ENCODE measurements at places on chromosomes 4 and X.

DNA sequence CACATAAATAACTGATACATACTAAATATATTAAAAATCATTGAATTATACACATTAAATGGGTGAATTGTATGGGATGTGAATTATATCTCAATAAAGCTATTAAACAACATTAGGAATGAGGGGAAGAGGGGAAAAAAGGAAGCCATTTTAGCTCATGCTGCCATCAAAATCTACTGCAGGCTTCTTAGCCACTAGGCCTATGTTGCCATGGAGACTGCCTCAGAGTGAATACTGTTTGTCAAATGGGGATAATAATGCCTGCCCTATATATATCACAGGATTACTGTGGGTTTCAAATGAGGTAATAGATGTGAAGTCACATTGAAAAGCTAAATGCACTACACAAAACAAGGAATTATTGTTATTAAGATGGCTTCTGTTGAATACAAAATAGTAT, 21.2 kb downstream of the TMEM255A start:
- DNase-seq: no peak

GRCh38 chr4:43855283-43855682, 593.3 kb downstream of the KCTD8 start:
- DNase-seq: no peak

- DNase-seq: no peak
These were observed 465.1 kb upstream of the PCDH10 start for GRCh38 chr4:132683957-132684356.

DNA sequence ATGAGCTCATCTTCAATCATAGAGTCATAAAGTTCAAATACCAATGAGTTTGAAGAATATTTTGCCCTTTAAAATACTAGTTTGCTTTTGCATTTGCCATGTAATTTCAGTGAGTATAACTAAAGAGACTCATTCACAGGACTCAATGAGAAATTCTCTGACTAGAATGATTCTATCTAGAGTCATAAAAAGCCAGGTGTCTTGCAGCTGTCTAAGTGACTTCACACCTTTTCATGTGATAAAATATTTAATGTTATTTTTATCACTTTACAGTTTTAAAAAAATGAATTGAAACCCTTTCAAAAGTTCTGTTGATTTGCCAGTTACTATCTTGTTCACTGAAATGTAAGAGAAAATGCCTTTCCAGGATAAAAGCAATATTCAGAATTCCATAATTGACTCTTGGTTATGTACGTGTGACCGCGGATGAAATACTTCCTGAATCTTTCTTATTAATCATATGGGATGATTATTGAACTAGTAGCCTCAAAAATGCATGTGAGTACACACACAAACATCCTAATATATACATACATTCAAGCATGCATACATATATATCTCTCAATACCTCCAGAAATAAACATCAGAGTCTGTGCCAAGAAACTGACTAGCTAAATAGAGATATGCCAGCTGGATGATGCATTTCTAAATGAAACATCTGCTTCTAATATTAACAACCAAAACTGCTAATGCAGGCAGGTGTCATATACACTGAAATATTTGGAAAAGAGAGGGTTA, 87.0 kb downstream of the GABRB1 start:
- DNase-seq: no peak

- no peak for DNase-seq
These were observed 4.9 kb downstream of the SLC9A7 start for GRCh38 chrX:46754036-46754435.

GRCh38 chr4:138897811-138898226, 117.8 kb upstream of the NOCT start:
- DNase-seq: no peak

GRCh38 chrX:3699821-3700381, 13.5 kb downstream of the PRKX start:
- no peak for DNase-seq

All from activated gamma-delta T cell treated with Interleukin-2 at 50 U/mL for 16 hours (primary cell).